T follicular helper cell (primary cell): ENCODE measurements at places on chromosomes 1 and 21.

GRCh38 chr1:66503841-66504470 is 30.0 kb upstream of the SGIP1 start:
- DNase-seq, result no peak

DNA sequence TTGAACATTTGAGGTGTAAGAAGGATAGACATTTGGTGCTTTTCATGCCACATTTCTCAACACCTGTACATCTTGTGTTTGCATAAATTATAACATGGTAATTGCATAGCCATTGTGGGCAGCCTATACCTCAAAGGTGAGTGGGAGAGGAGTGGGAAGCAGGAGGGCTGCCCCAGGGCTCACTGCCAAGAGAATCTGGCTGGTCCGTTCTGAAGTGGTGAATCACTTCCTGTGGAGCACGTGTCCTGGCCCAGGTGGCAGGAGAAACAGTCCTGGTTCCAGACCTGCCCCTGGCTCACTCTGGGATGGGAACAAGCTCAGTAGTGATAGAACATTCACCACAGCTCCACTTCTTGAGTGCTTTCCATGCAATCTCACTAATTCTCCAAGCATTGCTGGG is 11.6 kb upstream of the OLFML2B start:
- DNase-seq, result no peak

DNA sequence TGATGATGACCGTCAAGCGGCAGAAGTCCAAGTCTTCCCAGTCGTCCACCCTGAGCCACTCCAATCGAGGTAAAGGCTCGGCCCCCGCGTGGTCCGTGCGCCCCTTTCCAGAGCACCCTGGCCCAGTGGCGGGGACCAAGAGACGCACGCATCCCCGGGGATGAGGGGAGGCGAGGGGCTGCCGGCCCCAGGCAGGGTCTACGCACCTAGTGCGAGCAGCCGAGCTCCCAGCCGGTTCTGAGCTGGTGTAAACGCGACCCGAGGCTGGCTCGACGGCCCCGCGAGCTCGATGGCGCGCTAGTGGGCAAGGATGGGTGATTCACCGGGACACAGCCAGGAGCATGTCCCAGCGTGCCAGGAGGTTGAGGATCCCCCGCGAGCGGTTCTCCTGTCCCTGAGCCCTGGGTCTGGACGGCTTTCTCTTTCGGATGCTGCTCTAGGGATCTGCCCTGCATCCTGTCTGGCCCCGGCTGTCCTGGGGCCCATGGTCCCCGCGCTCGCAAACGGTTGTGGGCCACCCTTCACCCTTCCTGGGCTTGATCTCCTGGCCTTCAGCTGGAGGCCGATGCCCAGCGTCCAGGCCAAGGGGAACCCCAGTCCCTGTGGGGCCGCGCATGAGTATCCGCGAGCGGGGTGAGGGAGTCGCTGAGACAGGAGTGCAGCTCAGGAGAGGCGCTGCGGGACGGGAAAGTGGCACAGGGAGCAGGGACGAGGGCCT is 689 bp downstream of the PKP1 start:
- DNase-seq, result no peak

- no peak for DNase-seq
Measured at GRCh38 chr21:23384679-23385078, 2222.6 kb downstream of the MRPL39 start.

GRCh38 chr21:33541105-33541711 is 709 bp downstream of the GART start:
- DNase-seq, result no peak

- no peak for DNase-seq
Measured at GRCh38 chr1:36154765-36155407, 1.1 kb upstream of the MAP7D1 start.

GRCh38 chr1:116472431-116472961 is 98.3 kb downstream of the CD58 start:
- DNase-seq, result no peak

DNA sequence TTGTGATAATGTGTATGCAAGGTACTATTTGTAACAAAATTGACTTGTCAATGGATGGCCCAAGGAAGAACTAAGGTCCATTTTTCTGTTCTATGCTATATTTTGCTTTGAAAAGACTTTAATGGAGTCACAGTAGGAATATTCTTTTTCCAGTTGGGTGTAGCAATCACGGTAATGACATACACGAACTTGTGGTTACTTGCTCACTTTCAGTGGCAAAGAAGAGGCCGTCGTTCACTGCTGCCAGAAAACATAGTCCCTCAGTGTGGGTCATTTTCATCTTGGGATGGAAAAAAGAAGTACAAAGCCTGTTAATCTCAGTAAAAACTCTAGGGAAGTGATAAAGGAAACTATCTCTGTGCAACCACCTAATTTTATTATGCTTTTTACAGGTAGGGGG is 47.8 kb upstream of the LAMC2 start:
- DNase-seq, result no peak
